ENCODE measurements at places on chromosomes 2 and 18. TPM values are rescaled to one million over a fixed set of nuclear protein-coding genes. Genes with fewer than 3 reads are reported as not detected.

GRCh38 chr2:191174442-191174841 is 23.6 kb upstream of the STAT4 start:
- H3K4me3 ChIP-seq = no peak overlapping the region
- H3K4me1 ChIP-seq = peaks cover 16% of the 10 kb centered on the region
- H3K27me3 ChIP-seq = no peaks in the 10 kb centered on the region
- no peaks in the 10 kb centered on the region for H3K36me3 ChIP-seq
- no peak for DNase-seq
- H3K27ac ChIP-seq = no peak overlapping the region

GRCh38 chr2:150994076-150994475 is 267.6 kb downstream of the RBM43 start:
- DNase-seq = no peak
- H3K4me1 ChIP-seq = no peaks in the 10 kb centered on the region
- H3K27me3 ChIP-seq = no peaks in the 10 kb centered on the region
- H3K36me3 ChIP-seq = no peaks in the 10 kb centered on the region
- no peak overlapping the region for H3K4me3 ChIP-seq

- no peak overlapping the region for H3K4me3 ChIP-seq
- H3K4me1 ChIP-seq = no peaks in the 10 kb centered on the region
- no peak for DNase-seq
Measured at GRCh38 chr18:13889671-13890070, 25.7 kb downstream of the MC2R start.

DNA sequence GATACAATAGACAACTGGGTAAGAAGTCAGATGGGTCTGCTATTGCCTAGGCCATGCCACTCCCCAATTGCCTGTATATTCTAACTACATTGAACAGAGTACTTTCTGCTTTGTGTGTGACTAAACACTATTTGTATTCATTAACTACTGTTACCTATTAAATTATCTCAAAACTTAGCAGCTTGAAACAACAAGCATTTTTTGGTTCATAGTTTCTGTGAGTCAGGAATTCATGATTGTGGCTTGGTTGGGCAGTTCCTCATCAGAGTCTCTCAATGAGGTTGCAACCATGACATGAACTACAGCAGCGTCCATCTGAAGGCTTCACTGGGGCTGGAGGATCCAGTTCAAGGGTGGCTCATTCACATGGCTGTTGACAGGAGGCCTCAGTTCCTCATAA is 205.7 kb downstream of the EN1 start:
- no peak overlapping the region for H3K27ac ChIP-seq
- H3K4me3 ChIP-seq = no peak overlapping the region
- no peak for DNase-seq
- H3K27me3 ChIP-seq = no peaks in the 10 kb centered on the region
- H3K36me3 ChIP-seq = no peaks in the 10 kb centered on the region

GRCh38 chr2:211867845-211868451 is 670.7 kb downstream of the ERBB4 start:
- no peak overlapping the region for H3K27ac ChIP-seq
- no peak overlapping the region for H3K4me3 ChIP-seq
- H3K36me3 ChIP-seq = no peaks in the 10 kb centered on the region

DNA sequence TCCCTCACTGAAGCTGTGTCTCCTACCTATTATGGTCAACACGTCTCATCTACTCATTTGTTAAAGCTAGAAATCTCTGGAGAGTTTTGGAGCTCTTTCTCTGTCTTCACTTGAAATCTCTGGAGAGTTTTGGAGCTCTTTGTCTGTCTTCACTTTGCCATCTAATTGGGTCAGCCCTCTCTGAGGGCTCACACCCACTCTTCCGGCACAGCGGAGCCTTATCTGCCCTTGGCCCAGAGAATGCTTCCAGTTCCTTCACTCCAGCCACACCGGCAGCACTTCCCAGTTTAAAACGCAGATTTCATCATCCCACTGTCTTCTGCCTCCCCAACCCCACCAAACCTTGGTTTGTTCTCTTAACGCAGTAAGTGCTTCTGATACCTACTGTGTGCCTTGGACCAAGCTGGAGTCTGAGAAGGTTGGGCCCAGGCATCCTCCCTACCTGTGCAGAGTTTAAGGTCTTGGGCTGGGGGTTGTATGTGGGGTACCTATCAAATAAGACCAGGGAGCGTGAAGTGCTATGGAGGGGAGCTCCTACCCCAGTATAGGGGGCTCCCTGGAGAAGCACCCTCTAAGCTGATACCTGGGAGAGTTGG is 5.0 kb downstream of the HPCAL1 start:
- H3K36me3 ChIP-seq = peaks cover 9% of the 10 kb centered on the region
- H3K27ac ChIP-seq = no peak overlapping the region
- no peaks in the 10 kb centered on the region for H3K27me3 ChIP-seq
- H3K4me1 ChIP-seq = peaks cover 45% of the 10 kb centered on the region
- no peak for DNase-seq
- no peak overlapping the region for H3K4me3 ChIP-seq

RIT2 gene
- not detected for total RNA-seq

TMEM182 gene
- total RNA-seq = 12.5 TPM

All from liver (tissue), 10 donors.